ENCODE measurements at places on chromosomes 13 and 19.
A peak's percentile ranks its signal among the peaks of the same experiment; 100 is the strongest.

DNA sequence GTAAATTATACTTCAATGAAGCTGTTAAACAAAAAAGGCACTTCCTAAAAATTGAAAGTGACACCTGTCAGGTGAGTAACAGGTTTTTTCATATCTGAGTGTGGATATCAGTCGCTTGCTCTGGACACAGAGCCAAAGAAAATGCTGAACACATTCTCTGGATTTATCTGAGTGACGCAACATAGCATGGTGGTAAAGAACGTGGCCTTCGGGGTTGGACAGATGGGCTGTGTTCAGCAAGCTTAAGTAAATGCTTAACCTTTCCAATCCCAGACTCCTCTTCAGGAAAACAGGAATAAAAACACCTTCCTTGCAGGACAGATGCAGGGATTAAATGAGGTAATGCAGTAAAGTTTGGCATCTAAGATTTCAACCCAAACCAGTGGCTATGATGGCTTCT lies 132.0 kb downstream of the FOXO1 start:
- no peak for DNase-seq

DNA sequence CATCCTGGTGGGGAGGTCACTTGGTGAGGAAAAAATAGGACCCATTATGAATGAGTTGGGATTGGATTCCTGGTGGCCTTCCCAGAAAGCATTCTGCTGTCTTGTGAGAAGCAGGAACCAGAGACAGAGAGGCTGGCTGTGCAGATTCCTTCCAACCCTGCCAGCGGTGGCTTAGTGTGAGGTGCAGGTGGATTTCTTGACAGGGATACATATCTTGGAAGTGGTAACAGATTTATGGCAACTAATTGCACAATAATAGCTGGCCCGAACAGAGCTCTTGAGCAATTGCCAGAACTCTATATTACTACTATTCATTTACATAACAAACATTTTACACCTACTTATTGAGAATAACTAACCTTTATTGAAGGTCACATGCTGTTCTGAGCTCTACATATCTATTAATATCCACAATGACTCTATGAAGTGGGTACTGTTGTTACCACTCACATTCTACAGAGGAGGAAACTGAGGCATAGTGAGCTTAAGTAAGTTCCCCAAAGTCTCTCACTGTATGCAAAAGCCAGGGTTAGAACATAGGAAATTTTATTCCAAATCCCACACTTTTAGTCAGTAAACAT lies 173.9 kb upstream of the SERP2 start:
- no peak for DNase-seq

GRCh38 chr19:15393963-15394362 lies 14.4 kb upstream of the AKAP8 start:
- DNase-seq, result no peak

DNA sequence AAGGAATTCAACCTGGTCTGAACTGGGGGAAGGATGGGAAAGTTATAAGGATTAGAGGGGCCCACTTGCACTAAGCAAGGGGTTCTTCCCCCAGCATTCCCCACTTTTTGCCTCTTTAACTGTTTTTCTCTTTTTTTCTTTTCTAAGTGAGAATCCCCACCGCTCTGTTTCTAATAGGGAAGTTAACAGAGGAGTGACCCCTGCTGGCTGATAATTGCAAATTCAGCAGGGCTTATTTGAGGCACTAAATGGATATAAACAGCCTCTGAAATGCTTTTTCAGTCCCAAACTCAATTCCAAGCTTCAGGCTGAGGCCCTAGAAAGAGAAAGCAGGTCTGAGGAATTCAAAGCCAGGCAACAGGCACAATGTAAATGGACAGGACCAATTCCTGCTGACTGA lies 38.2 kb upstream of the CEACAM21 start:
- no peak for DNase-seq

DNA sequence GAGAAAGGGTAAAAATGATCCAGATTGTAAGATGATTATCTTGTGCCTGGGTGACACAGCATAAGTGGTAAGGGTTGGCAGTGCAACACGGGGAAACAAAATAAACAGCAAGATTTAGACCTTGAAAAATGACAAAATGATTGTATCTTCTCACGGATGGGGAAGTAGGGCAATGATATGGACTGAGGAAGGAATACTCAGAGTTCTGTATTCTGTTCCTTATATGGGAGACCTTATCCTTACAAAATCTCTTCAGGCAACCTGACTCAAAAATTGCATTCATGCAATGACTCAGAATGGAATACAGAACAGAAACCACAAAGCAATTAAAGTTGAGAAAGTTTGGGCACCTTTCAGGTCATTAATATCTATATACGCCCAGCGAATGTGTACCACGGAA lies 149.0 kb downstream of the HS6ST3 start:
- no peak for DNase-seq

GRCh38 chr13:106159295-106160195 lies 375.9 kb downstream of the EFNB2 start:
- DNase-seq, result no peak

DNA sequence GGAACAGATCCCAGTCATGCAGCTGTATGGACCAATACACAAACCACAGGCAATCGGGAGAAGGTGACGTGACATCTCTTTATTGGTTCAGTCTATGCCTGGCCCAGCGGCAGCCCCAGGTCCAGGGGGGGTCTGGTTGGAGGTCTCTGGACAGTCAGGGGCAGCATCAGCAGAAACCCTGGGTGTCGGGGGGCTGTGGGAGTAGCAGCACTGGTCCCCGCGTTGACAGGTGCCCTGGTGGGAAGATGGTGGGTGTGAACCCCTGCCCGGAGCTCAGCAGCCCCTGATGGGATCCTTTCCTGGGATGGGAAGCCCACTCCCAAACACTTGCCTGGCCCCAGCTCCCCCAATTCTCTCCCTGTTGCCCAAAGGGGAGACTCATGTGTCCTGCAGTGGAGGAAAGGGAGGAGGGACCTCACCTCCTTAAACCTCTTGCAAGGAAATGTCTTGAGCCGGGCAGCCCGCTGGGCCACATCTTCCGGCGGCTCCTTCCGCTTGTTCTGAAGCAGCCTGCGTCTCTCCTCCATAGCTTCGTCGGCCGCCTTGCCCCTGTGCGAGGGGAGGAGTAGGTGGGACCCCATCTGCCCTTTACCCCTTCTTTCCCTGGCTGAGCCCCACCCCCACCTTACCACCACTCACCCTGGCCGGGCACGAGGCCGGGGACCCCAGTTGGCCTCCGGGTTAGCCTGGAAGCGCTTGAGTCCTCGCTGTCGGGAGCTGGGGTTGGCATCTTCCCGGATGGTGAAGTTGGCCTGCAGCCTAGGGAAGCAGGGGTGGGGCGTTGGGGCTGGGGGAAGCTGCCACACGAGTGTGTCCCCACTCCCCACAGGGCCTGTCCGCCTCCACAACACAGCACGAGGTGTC lies 2.4 kb upstream of the LYL1 start:
- peak; percentile 19 for DNase-seq

DNA sequence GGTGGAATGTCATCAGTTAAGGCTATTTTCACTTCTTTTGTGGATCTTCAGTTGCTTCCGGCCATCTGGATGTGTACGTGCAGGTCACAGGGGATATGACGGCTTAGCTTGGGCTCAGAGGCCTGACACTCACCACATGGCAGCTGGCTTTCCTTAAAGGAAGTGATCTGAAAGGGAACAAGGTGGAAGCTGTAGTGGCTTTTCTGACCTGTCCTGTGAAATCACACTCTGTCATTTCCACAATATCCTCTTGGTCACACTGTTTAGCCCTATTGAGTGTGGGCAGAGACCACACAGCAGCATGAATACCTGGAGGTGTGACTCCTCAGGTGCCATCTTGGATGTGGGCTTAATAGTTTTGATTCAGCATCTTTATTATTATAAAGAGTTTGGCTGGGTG lies 4.5 kb upstream of the BAX start:
- no peak for DNase-seq

DNA sequence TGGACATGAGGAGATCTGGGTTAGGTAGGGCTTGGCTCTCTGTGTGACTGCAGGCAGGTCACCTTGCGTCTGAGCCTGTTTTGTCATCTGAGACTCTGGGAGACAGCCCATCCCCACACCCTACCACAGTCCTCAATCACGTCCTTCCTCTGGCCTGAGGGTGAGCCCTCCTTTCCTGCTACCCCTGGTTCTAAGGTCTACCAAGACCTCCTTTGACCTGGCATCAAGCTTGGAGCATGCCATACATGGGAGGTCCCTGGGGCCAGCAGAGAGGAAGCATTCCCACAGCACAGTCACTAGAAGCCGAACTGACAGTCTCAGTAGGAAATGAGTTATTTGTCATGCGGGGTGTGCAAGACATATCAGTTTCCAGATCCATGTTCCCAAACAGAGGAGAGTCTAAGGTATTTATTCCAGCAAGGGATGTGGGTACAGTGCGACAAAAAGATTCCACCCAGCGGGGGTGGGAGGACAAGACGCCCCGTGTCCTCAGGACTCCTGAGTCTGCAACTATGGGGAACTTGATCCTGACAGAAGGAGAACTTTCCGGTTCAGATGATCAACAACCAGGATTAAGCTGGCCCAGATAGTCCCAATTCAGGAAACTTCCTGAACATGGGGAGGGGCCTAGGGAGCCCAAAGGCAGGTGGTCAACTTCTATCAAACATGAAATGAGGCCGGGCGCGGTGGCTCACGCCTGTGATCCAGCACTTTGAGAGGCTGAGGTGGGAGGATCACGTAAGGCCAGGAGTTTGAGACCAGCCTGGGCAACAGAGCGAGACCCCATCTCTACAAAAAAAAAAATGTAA lies 9.5 kb downstream of the ARRDC2 start:
- DNase-seq, result no peak

GRCh38 chr13:20873348-20873747 lies 29.2 kb downstream of the XPO4 start:
- DNase-seq, result no peak

- DNase-seq, result peak; percentile 5
These were observed 125.2 kb downstream of the LMO7 start for GRCh38 chr13:75761369-75761768.

DNA sequence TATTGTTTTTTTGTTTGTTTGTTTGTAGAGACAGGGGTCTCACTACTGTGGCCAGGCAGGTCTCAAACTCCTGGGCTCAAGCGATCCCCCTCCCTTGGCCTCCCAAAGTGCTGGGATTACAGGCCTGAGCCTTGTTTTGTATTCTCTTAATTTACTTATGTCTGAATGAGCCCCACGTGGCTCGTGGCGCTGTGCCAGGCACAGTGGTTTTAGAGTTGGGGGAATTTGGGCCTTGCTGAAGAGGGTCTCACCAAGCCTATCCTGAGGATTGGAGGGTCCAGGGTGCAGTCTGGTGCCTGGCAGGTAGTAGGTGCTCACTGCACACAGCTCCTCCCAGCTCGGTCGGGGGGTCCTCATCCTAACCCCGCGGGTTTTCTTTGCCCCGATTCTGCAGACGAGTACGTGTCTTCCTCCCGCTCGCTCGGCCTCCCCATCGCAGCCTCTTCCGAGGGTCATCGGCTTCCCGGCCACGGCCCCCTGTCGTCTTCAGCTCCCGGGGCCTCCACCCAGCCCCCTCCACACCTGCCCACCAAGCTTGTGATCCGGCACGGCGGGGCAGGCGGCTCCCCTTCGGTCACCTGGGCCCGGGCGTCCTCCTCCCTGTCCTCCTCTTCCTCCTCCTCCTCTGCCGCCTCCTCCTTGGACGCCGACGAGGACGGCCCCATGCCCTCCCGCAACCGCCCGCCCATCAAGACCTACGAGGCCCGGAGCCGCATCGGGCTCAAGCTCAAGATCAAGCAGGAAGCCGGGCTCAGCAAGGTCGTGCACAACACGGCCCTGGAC lies 12.1 kb upstream of the EHD2 start:
- no peak for DNase-seq

DNA sequence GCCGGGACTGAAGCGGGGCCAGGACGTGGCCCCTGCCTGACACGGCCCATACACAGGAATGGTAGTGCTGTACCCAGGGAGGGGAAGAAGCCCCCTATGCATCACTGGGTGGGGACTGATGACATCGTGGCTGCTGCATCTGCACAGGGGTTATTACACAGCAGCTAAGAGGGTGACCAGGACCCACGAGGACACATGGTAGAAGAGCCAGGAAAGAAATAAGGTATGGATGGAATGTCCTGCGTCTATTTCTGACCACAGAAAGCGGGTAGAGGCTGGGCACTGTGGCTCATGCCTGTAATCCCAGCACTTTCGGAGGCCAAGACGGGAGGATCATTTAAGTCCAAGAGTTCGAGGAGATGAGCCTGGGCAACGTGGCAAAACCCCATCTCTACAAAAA lies 24.1 kb downstream of the DCAF15 start:
- no peak for DNase-seq

DNA sequence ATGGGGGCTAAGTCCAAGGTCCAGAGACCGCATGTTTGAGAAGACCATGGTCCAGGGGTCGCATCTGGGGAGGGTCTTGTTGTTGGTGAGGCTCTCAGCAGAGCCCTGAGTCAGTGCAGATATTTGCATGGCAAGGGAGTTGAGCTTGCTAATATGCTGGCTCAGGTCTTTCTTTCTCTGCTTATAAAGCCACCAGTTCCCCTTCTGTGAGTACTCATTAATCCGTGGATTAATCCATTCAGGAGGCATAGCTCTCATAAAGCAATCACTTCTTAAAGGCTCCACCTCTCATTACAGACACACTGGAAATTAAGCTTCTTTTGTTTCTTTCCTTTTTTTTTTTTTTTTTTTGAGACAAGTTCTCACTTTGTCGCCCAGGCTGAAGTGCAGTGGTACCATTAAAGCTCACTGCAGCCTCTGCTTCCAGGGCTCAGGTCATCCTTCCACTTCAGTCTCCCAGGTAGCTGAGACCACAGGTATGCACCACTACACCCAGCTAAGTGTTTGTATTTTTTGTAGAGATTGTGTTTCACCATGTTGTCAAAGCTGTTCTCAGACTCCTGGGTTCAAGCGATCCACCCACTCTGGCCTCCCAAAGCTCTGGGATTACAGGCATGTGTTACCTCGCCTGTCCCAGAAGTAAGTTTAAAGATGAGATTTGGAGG lies 216.4 kb downstream of the SLITRK5 start:
- DNase-seq, result no peak

DNA sequence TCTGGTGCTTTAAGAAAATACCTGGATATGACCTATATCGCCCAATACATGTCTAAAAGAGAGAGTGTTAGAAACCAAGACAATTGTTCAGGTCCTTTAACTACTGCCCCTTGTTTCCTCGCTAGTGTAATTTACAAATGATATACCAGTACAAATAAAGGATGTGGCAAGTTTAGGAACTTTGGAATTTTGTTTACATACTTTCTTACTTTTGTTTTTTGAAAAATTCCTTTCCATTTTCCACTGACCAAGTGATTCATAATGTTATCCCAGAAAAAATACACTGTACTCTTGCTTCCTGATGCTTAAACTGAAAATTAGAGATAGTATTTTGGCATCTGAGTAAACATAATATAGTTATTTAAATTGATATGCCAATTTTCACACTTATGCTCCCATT lies 96.8 kb upstream of the CSNK1A1L start:
- no peak for DNase-seq

GRCh38 chr13:78597602-78597932 lies 5.8 kb downstream of the POU4F1 start:
- DNase-seq, result no peak

- DNase-seq, result no peak
These were observed 25.0 kb upstream of the VWA8 start for GRCh38 chr13:41985788-41986508.
